ENCODE measurements at places on chromosomes 5 and 9.

DNA sequence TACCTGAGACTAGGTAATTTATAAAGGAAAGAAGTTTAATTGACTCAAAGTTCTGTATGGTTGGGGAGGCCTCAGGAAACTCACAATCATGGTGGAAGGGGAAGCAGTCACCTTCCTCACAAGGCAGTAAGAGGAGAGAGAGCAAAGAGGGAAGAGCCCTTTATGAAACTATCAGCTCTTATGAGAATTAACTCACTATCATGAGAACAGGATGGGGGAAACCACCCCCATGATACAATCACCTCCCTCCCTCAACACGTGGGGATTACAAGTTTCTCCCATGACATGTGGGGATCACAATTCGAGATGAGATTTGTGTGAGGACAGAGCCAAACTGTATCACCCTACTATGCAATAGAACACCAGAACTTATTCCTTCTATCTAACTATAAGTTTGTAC, 27.9 kb downstream of the CD274 start:
- no peak for DNase-seq

DNA sequence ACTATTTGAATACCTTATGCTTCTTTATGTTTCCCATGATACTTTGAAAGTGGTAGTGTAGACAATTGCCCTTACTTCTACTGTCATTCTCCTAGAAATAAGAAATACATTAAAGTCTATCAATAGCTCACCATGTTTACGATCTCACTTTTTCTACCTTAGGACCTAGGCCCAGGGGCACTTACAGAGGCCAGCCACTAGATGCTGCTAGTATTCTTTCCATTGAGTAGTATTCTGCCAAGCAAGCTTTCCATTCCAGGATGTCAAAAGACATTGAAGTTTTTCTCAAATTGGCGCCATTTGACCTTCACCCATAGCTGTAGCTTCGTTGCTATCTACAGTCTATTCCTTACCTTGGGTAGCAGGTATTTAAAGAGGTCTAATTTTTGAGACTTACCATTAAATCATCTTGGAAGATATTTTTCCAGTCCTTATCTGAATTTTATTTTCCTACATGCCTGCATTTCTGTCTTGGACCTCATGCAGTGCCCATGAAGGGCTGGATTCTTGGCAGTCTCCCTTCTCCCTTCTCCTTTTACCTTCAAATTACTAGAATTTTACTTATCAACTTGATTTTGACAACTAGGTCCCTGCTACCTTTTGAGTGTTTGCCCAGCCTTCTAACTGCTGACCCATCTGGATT, 246.0 kb upstream of the NUDT12 start:
- DNase-seq = no peak

DNA sequence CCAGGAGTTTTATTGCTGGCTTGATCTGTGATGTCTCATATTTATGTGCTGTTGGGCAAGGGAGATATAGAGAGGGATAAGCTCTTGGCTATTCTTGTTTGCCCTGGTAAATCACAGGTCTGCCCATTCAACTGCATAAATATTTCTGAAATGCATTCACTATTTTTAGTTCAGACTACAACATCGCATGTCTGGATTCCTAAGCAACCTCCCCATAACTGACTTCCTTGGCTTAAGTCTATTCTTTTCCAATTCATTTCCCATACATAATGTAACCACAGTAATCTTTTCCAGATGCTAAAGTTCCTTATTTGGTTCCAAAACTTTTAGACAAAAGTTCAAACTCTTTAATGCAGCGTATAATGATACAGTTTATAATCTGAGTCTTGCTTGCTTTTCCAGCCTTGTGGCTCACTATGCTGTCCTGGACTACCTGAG, 321.4 kb upstream of the ACTBL2 start:
- DNase-seq = no peak

DNA sequence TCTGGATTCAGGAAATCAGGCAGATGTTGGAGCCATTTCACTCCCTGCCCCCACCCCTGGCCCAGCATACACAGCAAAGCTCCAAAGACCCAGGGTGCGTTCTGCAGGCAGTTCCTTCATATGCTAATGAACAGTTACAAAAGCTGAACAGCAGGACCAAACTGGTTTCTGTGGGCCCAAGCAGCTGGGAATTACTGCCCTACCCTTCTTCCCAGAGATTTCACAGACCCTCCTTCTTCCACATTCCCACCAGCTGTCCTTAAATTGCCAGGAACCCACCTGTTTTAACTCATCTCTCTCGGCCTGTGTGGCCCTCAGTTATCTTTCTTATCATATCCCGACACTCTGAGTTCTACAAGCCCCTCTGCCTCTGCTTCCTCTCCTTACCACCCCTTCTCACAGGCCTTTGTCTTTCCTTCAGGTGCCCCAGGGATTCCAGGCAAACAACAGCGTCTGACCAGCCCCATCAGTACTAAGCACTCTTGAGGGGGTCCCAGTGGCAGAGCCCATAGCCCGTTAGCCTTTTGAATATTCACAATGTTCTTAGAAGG, 10.6 kb upstream of the F2RL1 start:
- no peak for DNase-seq

- DNase-seq = no peak
These were observed 814.5 kb downstream of the MTRR start for GRCh38 chr5:8683496-8683895.

DNA sequence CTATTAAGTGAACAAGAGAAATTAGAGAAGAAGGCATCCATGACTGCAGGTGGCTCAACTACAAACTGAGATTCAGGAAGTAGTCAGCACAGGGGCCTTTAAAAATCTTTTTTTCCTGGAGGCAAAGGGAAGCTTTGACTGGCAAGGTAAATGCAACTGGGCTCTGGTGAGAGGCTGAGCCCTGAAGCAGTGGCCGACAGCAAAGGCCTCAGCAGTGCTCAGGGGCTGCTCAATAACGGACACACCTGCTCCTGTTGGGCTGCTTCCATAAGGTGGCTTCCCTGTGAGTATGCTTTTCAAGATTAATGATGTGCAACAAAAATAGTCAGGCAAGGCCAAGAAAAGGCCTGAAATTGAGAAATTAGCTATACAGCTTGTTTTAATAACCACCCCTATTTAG, 134.2 kb upstream of the RGMB start:
- DNase-seq = no peak

- no peak for DNase-seq
These were observed 754.3 kb upstream of the GRAMD2B start for GRCh38 chr5:125668884-125669283.

- DNase-seq = no peak
These were observed 212.2 kb downstream of the TRIO start for GRCh38 chr5:14355391-14355790.

- DNase-seq = no peak
These were observed 161.1 kb upstream of the EFNA5 start for GRCh38 chr5:107831612-107832395.

GRCh38 chr9:27888661-27889295, 315.5 kb upstream of the C9orf72 start:
- no peak for DNase-seq

GRCh38 chr5:151718153-151718552, 31.4 kb upstream of the SPARC start:
- DNase-seq = no peak

GRCh38 chr5:62029303-62029702, 276.7 kb upstream of the KIF2A start:
- DNase-seq = no peak

DNA sequence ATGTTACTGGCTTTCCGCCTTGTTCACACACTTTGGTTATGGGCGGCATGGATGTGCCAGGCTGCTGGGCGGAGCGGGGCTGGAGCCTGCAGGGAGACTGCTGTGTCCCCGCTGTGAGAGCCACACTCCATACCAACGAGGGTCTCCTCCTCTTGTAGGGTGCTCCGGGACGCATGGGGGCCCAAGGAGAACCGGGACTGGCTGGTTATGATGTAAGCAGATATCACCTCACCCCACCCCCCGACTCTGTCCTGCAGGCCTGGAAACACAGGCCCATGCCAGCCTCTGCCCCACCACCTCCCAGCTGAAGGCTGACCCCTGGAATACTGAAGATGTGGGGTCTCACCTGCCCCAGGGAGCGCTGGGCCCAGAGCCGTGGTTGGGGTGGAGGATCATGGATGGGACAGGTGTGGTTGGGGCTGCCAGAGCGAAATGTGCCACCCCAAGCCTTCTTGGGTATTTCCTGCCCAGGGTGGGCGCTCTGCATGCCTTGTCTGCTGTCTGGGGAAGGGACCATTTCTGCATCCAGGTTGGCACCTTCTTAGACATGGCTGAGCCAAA, 39.3 kb upstream of the ORM1 start:
- no peak for DNase-seq

DNA sequence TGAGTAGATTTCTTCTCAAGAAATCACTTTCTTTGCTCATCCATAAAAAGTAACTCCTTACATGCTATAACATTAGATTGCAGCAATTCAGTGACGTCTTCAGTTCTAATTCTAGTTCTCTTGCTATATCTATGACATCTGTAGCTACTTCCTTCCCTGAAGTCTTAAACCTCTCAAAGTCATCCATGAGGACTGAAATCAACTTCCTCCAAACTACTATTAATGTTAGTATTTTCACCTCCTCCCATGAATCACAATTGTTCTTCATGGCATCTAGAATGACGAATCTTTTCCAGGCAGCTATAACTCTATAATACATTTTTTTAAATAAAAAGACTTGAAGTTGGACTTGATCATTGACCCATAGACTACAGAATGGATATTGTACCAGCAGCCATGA, 46.2 kb upstream of the PRRC1 start:
- no peak for DNase-seq

DNA sequence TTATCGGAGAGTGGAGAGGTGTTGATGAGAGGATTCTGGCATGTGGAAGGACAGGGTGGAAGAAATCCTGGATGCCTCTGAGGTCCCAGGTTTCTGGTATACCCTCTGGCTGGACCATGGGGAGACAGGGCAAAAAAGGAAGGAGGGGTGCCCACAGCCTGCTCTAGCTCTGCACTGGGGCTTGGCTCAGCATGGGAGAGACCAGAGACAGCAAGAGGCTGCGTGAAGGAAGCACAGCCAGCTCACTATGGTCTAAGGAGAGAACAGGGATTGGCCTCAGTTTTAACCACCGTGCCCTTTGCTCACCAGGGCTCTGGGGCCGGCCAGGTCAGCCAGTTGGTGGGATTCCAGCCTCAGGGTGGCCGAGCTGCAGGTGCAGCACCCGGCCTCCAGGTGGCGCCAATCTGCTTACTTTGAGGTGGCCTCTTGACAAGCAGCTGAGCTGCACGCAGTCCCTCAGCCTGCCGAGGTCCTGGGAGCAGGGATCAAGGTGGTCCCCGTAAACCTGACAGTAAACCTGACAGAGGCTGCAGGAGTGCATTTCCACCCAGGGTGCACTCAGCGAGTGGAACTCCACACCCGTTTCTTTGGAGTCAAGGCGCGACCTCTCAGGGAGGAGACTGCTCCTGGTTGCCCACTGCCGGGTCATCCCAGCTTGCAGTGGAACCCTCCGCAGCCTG, 25.0 kb upstream of the SPTLC1 start:
- DNase-seq = peak; percentile 61

- DNase-seq = no peak
These were observed 177.9 kb upstream of the MAP3K1 start for GRCh38 chr5:56637321-56637920.

DNA sequence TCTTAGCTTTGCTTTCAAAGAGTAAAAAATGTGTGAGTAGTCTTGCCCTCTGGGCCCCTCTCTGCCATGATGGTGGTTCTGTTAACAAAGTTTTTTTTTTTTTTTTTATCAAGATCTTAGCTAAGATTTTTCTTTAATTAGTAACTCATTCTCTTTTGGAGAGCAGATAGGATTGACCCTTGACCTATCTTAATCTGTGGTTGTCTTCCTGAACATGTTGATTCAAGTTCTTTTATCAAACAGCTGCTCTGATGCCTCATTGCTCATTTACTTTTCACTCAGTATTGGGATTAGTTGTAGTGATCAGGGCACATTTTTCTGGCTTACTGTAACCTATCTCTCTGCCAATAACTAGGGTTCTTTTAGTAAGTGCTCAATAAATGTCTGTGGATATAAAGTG, 106.3 kb downstream of the PCSK5 start:
- no peak for DNase-seq

DNA sequence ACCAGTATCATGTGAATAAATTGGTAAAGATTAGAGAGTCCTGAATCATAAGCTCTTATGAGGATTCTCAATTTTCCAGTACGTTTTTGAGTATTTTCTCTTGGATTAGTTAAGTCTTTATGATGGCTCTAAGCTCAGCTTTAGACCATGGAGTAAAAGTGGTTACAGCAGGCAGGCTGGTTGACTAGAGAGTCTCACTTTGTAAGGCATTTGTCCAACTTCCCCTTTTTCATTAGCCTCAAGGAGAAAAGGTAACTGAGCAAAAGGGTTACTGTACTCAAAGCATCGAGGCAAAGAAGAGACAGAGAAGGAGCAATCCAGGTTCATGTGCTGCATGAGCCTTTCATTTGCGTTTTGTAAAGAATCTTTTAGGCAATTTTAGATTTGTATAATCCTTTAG, 8.5 kb downstream of the NOP16 start:
- DNase-seq = no peak

DNA sequence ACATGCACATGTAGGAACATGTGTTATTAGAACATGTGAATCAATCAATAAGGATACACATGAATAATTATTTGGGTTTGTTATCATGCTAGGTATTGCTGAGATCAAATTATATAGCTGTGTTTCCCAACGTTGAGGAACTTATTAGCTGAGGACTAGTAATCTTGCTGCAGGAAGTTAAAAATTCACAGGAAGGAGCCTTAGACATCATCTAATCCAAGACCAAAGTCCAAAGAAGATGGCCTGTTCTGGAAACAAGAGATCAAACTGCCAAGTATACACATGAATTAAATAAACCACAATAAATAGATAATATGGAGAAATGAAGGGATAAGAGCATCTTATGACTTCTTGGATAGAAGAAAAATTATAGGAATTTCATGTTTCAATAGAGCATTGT, 19.9 kb downstream of the POU5F2 start:
- DNase-seq = no peak

- DNase-seq = no peak
These were observed 53.4 kb downstream of the SLC22A5 start for GRCh38 chr5:132422720-132423437.

DNA sequence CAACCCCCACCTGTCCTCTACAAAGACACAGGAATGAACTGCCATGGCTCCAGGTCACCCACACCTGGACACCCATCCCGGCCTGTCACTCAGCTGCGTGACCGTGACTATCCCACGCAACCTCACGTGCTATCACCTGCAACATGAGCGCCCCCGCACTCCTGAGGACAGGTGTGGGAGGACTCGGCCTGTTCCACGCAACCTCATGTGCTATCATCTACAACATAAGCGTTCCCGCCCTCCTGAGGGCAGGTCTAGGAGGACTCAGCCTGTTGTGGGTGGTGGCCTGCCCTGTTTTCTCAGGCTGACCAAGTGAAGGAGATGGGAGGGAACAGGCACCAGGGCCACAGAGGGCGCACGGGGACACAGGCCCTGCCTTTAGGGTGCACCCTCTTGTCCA, 4.1 kb downstream of the QSOX2 start:
- DNase-seq = no peak

- DNase-seq = no peak
These were observed 75.9 kb upstream of the DAB2 start for GRCh38 chr5:39500551-39501175.

GRCh38 chr9:33239921-33240320, at the start of gene SPINK4:
TSS of gene SPINK4 (plus strand) at chr9:33240167. CDS start at chr9:33240209, 42 bp downstream.
- no peak for DNase-seq

- DNase-seq = no peak
These were observed 6.1 kb downstream of the MAMDC2 start for GRCh38 chr9:70049672-70050271.

- DNase-seq = no peak
These were observed 5.5 kb upstream of the SCGB3A1 start for GRCh38 chr5:180596668-180597231.

Data from activated CD4-positive, alpha-beta T cell treated with anti-CD3 and anti-CD28 coated beads, Interleukin-2, amount 50 U/mL, for 4 hours (primary cell).